NT2/D1 (cell line): ENCODE measurements at places on chromosomes 3 and 15.

DNA sequence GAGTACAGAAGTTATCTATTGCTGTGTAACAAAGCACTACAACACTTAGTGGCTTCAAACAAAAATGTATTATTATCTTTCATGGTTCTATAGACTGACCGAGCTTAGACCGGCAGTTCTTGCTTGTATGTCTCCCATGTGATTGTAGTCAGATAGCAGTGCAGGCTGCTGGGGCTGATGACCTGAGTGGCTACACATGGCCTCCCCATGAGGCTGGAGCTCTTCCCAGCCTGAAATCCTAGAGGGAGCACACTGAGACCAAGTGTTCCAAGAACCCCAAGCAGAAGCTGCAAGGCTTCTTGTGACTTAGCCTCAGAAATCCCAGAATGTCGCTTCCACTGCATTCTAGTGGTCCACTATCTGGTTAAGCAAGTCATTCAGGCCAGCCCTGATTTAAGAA is 141.2 kb upstream of the TLE3 start:
- DNase-seq: no peak

GRCh38 chr3:30511524-30512251 is 94.7 kb upstream of the TGFBR2 start:
- DNase-seq: no peak

DNA sequence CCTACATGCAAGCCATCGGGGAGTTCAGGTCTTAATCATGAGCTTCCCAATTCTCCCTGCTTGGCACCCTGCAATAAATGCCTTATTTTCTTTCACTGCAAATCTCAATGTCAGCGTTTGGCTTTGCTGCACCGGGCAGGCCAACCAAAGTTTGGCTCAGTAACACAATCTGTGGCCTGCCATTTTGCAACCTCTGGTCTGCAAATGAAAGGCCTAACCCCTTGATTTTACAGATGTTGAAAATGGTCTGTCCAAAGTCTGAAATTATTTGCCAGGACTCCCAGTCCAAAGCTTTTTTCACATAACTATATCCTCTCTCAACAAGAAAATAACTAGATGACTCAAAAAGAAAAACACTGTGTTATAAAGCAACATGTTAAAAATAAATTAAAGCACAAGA is 34.0 kb upstream of the LEKR1 start:
- DNase-seq: no peak

- DNase-seq: no peak
These were observed 136.7 kb upstream of the TLE3 start for GRCh38 chr15:70234256-70234905.

- DNase-seq: no peak
These were observed 210.2 kb downstream of the ADAMTS17 start for GRCh38 chr15:100131321-100132224.

GRCh38 chr15:75167588-75168350 is 33.9 kb upstream of the C15orf39 start:
- no peak for DNase-seq

GRCh38 chr15:40906991-40907802 is 12.9 kb downstream of the VPS18 start:
- no peak for DNase-seq

DNA sequence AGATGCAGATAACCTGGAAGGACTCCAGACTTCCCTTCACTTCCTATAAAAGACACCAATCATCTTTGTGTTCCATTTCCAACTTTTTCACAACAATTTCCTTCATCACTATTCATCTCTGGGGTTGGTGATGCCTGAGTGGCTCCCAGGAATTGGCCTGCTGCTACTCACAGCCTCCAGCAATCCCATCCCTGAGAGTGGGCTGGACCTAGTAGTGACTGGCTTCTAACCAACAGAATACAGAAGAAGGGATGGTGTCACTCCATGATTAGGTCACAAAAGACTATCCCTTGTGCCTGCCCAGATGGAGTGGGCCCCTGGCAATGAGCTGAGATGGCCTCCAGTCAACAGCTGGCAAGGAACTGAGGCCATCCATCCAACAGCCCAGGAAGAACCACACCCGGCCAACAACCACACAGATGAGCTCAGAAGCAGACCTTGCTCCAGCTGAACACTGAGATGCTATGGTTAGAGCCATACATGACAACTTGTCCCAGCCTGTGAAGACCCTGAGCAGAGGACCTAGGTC is 20.9 kb downstream of the OCA2 start:
- no peak for DNase-seq

DNA sequence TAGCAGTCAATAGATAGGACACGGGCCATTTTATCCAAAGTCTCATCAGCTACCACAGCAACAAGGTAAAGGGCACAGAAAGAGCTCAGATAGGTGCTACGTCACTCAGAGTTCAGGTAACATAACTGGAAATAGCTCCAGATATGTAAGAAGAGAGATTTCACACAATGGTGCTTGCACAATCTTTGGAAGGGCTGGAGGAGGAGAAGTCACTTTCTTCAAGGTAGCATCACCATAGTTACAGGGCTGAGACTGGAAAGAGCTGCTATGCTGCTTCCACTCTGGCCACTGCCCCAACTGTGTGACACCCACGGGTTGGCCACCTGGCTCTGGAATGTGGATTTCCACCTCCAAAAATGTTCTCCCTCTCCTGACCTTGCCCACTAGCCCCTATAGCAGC is 448.8 kb upstream of the THBS1 start:
- no peak for DNase-seq

- no peak for DNase-seq
These were observed 229.5 kb downstream of the SHQ1 start for GRCh38 chr3:72618739-72619138.

- no peak for DNase-seq
These were observed 46.3 kb upstream of the FLNB start for GRCh38 chr3:57961828-57962447.

DNA sequence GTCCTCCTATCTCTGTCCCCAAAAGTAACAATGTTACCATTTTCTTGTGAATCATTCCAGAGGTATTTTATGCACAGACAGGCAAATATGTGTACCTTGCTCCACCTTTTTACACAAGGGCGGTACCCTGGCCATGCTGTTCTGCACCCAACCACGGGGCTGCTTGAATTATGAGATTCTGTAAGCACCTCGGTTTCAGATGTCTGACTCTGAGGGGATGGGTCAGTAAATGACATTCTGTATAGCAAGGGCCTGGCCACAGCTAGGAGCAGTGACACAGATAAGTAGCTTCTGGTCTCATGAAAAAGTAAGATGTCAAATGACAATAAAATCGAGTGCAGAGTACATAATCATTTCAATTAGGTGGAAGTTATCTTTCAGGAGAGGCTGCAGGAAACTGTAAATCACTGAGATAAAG is 30.4 kb upstream of the FLNB start:
- DNase-seq: no peak

DNA sequence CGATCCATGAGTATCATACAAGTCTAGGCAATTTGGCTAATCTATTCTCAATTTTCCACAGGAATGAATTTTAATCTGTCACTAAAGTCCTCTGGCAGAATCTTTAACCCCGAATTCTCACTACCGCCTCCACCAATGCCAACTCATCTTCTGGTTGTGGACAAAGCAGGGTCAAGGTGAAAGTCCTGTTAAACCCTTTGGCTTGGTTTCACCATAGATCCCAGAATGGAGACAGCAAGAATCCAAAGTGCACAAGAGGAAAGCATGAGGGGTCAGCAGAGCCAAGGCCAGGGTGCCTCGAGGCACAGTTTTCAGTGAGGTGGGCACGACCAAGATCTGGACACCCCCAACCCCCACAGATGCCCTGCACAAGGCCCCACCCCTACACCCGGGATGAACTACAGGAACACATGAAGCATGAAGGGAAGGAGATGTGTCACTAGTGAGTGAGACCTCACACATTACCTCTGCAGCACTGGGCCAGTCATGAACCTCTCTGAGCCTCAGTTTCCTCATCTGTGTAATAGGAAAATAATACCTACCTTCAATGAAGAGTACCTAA is 466.2 kb downstream of the EPHB1 start:
- DNase-seq: no peak

GRCh38 chr3:9229879-9230278 is 19.6 kb downstream of the SRGAP3 start:
- no peak for DNase-seq

- no peak for DNase-seq
These were observed 789.8 kb downstream of the TUSC7 start for GRCh38 chr3:117499189-117499870.

GRCh38 chr15:68518785-68519430 is 59.9 kb upstream of the CORO2B start:
- DNase-seq: no peak

- no peak for DNase-seq
These were observed 200.5 kb upstream of the LRTM1 start for GRCh38 chr3:55128225-55128823.

DNA sequence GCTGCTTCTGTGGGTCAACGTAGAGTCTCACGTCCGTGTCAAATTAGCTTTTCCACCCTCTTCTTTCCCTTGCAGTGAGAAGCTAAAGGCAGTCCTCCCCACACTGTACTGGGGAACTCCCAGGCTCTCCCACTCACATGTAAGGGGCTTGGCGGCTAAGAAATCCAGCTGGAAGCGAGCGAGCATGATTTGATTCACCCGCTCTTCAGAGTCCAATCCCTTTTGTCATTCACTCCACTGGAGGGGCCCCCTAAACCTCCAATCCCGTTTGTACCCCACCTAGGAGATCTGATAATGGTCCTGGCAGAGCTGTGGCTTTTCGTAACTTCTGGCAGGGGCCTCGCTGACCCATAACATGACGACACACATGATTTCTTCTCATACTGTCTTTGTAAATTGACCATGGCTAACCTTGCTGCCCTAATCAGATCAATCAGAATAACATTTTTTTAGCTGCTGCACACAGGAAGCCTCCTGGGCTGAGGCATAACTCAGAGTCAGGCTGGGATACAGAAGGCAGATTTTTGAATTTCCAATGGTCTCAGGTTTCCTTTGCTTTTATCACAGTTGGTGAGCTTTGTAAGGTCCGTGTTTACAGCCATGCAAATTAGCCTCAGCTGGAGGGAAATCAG is 235.2 kb downstream of the GREM1 start:
- DNase-seq: no peak

- no peak for DNase-seq
These were observed 64.3 kb downstream of the SLCO3A1 start for GRCh38 chr15:91917686-91918360.

DNA sequence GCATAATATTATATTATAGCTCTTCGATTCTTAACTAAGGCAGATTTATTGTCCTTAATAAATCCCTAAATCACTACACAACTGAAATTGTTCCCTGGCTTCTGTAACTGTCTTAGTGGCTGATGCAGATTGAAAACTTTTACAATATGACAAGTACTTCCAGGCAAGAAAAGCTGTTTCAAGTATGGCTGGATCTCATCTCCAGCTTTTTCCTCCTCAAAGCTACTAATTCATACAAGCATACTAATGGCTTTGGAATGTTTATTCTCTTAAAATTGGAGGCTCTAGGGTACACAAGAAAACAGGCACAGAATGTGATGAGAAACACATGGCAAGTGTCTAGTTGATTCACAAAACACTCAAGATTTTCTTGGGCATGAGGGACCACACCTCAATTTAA is 351.5 kb upstream of the ICE2 start:
- DNase-seq: no peak

DNA sequence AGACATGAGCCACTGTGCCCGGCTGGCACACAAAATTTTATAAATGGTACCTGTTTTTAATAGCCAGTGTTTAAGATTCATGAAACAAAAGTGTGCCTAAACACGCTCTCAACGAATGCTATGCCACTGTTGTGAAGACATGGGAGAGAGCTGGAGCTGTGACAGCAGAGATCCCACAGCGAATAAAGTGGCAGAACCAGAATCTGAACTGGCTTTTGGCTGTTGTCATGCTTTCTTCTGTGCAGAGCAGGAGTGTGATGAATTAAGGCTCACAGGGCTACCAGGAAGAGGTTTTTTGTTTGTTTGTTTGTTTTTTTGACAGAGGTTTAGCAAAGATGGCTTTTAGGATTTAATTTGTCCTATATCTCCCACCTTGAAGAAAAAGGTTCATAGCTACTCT is 14.5 kb downstream of the PTPRG start:
- DNase-seq: no peak

DNA sequence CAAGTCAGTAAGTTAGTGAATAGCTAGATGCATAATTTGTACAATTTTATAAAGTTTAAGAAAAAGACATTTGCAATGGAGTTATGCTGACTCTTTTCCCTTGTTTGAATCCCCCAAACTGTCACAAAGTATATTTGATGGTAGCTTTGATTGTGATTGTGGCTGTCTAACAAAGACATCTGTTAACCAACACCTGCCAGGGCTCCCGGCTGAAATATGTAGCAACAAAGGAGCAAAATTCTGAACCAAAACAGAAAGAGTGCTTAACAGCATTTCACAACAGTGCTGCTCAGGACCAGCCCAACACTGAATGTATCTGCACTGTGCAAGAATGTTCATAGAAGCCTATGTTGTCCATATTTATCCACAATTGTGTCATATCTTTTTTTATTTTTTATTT is 39.4 kb downstream of the LEO1 start:
- no peak for DNase-seq

- DNase-seq: no peak
These were observed 57.0 kb downstream of the MLH1 start for GRCh38 chr3:37050282-37050681.

- no peak for DNase-seq
These were observed 106.0 kb downstream of the KLHL25 start for GRCh38 chr15:85688711-85689110.

DNA sequence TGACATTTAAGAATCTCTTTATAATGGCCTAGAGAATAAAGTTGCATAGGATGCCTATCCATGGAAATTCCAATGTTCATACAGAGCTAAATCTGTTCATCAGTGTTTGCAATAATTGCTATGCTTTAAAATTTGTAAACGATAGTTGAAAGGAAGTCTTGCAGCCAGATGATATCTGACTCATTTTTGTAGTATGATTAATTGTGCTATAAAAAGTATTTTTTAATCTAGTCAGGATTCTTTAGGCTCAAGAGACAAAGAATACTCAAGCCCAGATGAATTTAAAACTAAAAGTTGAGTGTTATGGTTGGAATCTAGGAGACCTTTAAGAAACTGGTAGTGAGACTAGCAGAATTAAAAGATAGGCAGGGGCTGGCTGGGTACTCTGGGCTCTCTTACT is 50.5 kb downstream of the SUCNR1 start:
- no peak for DNase-seq

GRCh38 chr3:179666030-179666429 is 13.2 kb downstream of the USP13 start:
- DNase-seq: no peak

DNA sequence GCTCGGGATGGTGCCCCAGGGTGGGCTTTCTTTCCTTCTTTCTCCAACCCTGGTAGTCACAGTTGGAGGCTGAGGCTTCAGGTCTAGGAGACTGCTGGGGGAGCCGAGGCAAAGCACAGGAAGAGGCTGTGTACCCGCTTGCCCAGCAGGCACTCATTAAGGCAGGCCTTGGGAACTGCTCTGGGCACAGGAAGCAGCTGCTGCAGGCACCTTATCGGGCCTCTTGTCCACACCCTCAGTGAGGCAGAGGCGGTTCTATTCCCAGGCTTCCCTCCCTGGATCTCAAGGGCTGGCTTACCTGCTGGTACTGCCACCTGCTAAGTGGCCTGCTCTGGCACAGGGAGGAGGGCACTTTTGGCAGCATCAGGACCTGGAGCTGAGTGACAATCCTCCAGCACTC is 15.8 kb upstream of the GRM2 start:
- DNase-seq: no peak

GRCh38 chr3:171743327-171744157 is 66.7 kb downstream of the PLD1 start:
- DNase-seq: no peak
